Thymus (tissue), 14 donors: ENCODE measurements at places on chromosomes 5 and 9.

DNA sequence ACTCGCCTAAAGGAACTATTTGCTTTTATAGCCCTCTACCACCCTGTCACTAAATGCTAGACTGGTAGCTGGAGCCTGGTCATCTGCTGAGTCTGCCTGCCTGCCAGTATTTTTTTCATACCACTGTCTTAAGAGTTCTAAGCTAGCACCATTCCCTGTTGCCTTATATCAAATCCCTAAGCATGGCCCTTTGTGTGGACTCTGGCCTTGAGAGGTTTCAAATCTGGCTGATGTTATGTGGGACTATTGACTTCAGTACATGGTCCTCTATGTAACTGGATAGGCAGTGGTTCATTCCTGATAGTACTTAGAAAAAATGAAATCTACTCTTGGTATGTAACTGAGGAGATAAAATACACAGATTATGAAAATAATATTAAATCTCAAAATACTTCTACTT is 103.5 kb downstream of the PLCXD3 start:
- DNase-seq, result no peak

DNA sequence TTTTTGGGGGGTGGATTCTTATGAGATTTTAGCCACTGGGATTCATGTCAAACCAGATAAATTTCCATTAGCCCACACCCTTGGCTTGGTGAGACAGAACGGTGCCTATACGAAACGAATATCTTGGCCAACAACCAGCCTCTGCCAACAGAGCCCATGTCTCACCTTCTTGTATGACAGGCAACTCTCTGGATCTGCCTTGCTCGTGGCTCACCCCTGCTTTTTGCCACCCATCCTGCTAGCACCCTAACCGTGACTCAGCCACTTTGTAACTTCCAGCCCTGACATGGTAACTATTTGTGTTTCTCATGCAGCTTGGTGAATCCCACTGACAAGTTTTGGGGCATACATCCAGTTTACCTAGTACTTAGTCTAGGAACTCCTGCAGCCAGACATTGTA is 457.0 kb downstream of the SPATA31D1 start:
- no peak for DNase-seq

DNA sequence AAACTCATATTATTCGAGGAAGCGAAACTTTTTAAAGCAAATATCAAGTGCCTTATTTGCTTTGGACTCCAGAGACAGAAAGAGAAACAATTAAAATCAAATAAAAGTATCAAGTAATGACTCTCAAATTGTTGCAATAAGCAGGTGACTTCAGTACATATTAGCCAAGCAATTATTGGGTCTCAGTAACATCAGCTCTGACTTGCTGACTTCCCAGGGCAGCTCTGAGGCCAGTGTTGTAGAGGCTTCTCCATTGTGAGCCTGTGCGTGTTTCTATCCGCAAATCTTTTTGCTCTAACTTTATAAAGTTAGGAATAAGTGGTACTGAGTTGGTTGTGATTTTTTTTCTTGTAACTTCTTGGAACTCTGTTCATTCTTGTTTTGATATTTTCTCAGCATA is 186.8 kb upstream of the PRLR start:
- no peak for DNase-seq

- DNase-seq, result no peak
Observed at GRCh38 chr5:38497946-38498345, 58.5 kb downstream of the LIFR start.

DNA sequence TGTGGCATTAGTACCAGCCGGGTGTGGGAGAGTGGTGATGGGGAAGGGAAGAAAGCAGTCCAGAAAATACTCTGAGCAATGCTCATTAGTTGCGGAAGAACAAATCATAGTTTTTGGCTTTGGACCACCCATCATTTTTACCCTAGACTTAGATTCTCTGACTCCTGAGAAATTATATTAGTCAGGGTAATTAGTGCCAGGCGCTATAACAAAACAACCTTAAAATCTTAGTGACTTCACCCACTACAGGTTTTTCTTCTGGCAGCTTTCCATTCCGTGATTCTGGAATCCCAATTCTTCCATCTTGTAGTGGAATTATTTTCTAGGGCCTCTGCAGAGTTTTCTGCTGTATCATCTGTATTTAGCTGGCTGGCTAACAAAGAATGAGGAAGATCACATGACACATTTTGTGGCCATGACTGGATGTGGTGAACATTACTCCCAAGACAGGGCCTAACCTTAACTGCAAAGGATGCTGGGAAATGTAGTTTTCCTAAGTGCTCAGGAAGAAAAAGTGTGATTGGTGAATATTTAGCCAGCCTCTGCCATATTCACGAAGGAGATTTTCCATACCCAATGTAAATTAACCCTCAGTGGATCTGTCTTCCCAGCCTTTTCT is 373.0 kb upstream of the MEF2C start:
- DNase-seq, result no peak

DNA sequence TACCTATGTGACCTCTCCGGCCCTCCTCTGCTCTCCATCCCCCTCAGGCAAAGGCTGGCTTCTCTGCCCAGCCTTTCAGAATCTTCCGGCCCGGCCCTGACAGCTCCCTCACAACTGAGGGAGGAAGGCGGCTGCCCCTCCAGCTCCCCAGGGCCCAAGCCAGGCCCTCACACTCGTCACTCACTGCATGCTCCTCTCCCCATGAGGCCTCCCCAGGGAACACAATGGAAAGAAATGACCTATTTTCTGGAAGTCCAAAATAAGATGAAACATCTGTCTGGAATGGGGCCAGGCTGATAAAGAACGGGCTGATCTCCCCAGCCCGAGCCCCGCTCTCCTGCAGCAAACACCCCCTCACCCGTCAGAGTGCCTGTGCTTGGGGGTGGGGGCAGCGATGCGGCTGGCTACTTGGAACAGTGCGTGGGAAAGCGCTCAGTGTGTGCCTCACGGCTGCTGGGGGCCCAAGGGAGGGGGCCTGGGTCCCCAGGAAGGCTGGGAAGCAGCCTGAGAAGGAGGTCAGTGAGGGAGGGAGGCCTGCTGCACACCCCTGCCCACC is 11.3 kb downstream of the PDGFRB start:
- DNase-seq, result no peak

- DNase-seq, result no peak
Observed at GRCh38 chr9:131114084-131114535, 11.3 kb upstream of the NUP214 start.

- DNase-seq, result no peak
Observed at GRCh38 chr9:133505901-133506652, 18.7 kb downstream of the MYMK start.

GRCh38 chr9:31519424-31519823 is 865.0 kb upstream of the ACO1 start:
- DNase-seq, result no peak

GRCh38 chr5:116559673-116560164 is 14.9 kb downstream of the SEMA6A start:
- DNase-seq, result no peak

GRCh38 chr9:30504502-30504905 is 1879.9 kb upstream of the ACO1 start:
- DNase-seq, result no peak

GRCh38 chr5:35010676-35011075 is 37.1 kb downstream of the AGXT2 start:
- no peak for DNase-seq

GRCh38 chr5:20486826-20487225 is 498.8 kb upstream of the CDH18 start:
- no peak for DNase-seq
